Suppressor macrophage treated with lipopolysaccharide for 1 hour (primary cell): ENCODE measurements at places on chromosomes 2 and 18.

GRCh38 chr2:41379496-41380221 is 668.2 kb upstream of the PKDCC start:
- no peak for DNase-seq

DNA sequence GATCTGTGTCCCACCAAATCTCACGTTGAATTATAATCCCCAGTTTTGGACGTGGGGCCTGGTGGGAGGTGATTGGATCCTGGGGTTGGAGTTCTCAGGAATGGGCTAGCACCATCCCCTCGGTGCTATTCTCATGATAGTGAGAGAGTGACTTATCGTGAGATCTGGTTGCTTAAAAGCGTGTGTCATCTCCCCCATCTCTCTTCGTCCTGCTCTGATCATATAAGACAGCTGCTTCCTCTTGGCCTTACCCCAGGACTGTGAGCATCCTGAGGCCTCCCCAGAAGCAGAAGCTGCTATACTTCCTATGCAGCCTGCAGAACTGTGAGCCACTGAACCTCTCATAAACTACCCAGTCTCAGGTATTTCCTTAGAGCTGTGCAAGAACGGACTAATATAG is 163.7 kb upstream of the NDUFV2 start:
- peak; percentile 45 for DNase-seq

- DNase-seq: no peak
Measured at GRCh38 chr18:62030091-62030985, 137.5 kb upstream of the RNF152 start.

DNA sequence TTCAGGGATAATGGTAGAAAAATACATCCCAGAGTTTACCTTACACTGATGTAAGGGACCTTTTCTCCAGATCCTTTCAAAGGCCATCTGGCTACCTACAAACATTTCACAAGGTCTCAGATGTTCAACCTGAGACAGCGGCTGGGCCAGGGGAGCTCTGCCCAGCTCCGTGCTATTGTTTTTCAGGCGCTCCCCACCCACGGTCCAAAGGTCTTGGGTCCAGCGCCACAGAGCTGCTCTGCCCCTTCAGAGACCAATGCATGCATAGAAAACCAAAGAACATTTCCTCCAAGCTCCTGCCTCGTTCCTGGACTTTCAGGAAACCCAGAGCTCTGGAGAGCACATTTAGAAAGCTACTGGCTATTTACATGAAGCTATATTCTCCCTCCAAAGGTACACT is 40.3 kb downstream of the COPS8 start:
- DNase-seq: no peak

GRCh38 chr2:174996622-174997021 is 8.6 kb downstream of the CHN1 start:
- DNase-seq: peak; percentile 56
